ENCODE measurements at places on chromosomes 1 and 21.

- no peaks in the 10 kb centered on the region for H3K27me3 ChIP-seq
- no peak overlapping the region for H3K4me3 ChIP-seq
- DNase-seq = no peak
Observed at GRCh38 chr1:244371242-244372141, 80.2 kb downstream of the ADSS2 start.

DNA sequence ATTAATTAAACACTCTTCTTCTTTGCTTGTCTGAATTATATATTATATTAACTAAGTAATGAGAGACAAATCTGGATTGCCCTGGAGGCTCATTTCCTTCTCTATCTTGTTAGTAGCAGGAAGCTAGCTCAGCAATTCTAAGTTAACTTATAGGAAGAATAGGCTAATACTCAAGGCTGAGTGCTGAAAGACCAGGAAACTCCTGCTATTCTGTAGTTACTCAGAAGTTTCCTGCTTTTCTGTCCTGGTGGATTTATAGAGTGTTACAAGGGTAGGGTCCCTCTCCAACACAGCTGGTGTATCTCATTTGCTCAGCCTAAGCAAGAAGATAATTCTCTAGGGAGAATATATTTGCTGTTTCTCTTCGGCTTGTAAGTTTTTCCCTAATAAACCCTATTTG is 29.2 kb downstream of the HSPA13 start:
- DNase-seq = no peak
- H3K4me1 ChIP-seq = no peaks in the 10 kb centered on the region
- no peaks in the 10 kb centered on the region for H3K27me3 ChIP-seq
- H3K4me3 ChIP-seq = no peak overlapping the region

- peaks cover 2% of the 10 kb centered on the region for H3K4me1 ChIP-seq
- no peaks in the 10 kb centered on the region for H3K27me3 ChIP-seq
- H3K36me3 ChIP-seq = no peaks in the 10 kb centered on the region
- H3K27ac ChIP-seq = peak within 1 kb of the TSS; percentile 92
- H3K4me3 ChIP-seq = peak within 1 kb of the TSS; percentile 20
Observed at GRCh38 chr1:44730741-44731512, at the start of gene RNU5D-1. RNU5D-1 (minus strand) TSS chr1:44731170.

DNA sequence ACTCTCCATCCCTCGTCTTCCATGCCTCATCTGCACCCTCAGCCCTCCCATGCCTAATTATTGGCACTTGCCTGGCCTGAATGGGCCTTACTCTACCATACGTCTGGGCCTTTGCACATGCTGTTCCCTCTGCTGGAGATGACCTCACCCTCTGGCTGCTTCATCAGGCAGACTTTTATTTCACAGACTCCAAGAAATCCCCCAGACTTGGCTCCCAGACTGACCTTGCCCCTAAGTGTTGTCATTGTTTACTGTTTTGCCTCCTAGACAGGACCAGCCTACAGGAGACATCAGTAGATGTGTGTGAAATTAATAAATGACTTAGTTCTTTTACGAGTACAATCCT is 5.2 kb upstream of the AHDC1 start:
- DNase-seq = no peak
- H3K4me3 ChIP-seq = no peak overlapping the region
- peaks cover 18% of the 10 kb centered on the region for H3K4me1 ChIP-seq
- no peaks in the 10 kb centered on the region for H3K27me3 ChIP-seq

DNA sequence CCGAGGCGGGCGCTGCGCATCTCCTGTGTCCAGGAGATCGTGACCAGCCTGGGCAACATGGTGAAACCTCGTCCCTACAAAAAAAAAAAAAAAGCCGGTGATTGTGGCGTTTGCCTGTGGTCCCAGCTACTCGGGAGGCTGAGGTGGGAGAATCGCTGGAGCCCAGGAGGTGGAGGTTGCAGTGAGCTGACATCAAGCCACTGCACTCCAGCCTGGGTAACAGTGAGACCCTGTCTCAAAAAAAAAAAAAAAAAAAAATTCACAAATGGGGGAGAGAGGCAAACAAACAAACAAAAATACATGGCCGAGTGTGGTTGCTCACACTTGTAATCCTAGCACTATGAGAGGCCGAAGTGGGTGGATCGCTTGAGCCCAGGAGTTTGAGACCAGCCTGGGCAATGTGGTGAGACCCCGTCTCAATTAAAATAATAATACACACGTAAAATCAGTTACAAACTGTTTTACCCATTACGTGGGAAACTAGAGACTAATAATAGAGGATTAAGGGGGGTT is 758 bp downstream of the TATDN3 start:
- H3K27ac ChIP-seq = peak overlapping the region; percentile 98
- peak overlapping the region; percentile 91 for H3K4me3 ChIP-seq
- H3K27me3 ChIP-seq = no peaks in the 10 kb centered on the region

DNA sequence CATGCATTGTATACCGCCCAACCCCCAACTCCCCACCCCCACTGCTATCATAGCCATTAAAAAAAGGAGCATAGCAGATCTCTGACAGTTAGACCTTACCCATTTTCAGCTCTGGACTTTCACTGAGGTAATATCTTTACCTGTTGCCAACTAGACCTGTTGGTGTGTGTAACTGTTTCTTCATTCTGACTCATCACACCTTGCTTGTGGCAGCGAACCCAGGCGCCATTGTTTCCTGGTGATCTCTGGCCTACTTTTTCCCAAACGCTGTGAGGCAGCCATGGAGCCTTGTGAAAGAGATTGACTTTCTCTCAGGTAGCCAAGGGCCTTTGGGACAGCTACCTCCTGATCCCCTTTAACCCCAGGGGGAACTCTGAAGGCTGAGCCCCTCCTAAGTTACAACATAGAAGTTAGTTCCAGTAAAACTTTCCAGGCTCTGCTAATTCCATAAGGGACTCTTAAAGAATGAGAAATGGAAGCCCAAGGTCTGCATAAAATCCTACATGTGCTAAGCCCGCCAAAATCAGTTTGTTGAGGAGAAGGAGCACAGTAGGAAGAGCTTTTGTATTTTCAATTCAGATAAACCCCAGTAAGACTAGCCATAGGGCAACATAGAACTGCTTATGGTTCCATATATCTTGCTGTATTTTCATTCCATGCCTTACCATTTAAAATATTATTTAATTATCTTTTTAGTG is 196.1 kb upstream of the CAMK1G start:
- no peaks in the 10 kb centered on the region for H3K36me3 ChIP-seq
- DNase-seq = no peak

DNA sequence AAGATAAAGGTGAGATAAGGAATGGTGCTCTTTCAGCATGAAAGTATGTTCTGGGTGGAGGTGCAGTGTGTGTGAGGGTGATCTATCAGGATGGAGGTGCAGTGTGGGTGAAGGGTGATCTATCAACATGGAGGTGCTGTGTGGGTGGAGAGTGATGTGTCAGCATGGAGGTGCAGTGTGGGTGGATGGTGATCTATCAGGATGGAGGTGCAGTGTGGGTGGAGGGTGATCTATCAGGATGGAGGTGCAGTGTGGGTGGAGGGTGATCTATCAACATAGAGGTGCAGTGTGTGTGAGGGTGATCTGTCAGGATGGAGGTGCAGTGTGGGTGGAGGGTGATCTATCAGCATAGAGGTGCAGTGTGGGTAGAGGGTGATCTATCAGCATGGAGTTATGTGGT is 12.3 kb upstream of the MAP10 start:
- no peaks in the 10 kb centered on the region for H3K27me3 ChIP-seq
- no peak overlapping the region for H3K27ac ChIP-seq
- peaks cover 3% of the 10 kb centered on the region for H3K4me1 ChIP-seq
- no peak for DNase-seq
- no peak overlapping the region for H3K4me3 ChIP-seq
- H3K36me3 ChIP-seq = no peaks in the 10 kb centered on the region

DNA sequence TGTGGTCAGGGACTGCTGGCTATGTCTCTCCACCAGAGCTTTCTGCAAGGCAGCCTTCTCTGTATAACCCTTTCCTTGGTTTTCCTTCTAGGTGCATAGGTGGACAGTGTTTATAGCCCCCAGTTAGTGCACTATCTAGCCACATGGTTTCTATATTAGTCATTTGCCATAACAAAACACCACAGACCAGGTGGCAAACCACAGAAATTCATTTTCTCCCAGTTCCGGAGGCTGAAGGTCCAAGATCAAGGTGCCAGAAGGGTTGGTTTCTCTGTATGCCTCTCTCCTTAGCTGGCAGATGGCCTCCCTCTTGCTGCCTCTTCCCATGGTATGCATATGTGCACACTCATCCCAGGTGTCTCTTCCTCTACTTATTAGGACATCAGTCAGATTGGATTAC is 106.4 kb downstream of the KAZN start:
- H3K27ac ChIP-seq = no peak overlapping the region
- no peak overlapping the region for H3K4me3 ChIP-seq
- DNase-seq = no peak
- no peaks in the 10 kb centered on the region for H3K36me3 ChIP-seq
- no peaks in the 10 kb centered on the region for H3K27me3 ChIP-seq

GRCh38 chr1:3562712-3563111 is 48.6 kb downstream of the MEGF6 start:
- H3K4me3 ChIP-seq = no peak overlapping the region
- no peaks in the 10 kb centered on the region for H3K4me1 ChIP-seq
- DNase-seq = no peak
- H3K36me3 ChIP-seq = no peaks in the 10 kb centered on the region
